ENCODE measurements at places on chromosomes 6 and 20.

GRCh38 chr20:36493051-36493800 lies 48.1 kb upstream of the MYL9 start:
- no peak for DNase-seq

GRCh38 chr20:34185766-34186620 lies 55.2 kb upstream of the ASIP start:
- DNase-seq, result no peak

- no peak for DNase-seq
These were observed 667 bp downstream of the STX11 start for GRCh38 chr6:144150710-144151657.

DNA sequence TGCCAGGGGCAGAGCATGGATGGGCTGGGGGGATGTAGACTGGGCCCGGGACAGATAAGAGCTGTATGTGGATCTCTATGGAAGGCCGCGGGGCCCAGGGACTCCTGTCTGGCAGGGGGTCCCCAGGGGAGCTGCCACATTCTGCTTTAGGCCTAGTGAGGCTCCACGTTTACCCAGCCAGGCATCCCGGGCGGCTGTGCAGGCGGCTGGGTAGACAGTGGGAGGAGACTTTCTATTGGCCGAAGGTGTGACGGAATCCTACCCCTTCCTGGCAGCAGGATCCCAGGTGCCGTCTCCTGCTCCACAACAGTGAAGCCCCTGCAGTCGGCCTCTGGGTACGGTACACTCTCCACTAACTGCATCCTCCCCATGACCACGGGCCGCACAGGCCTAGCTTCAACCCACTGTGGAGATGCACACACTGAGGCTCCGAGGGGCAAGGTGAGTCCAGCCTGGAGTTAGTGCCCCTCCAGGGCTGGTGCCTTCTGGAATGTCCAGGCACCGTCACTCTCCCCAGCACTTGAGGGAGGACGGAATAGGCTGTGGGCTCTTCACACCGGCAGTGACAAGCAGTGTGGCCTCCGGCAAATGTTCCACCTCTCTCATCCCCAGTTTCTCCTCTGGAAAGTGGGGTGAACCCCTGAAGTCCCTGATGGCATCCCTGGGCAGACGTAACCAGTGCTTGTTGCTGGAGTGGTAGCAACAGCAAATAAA lies 36.8 kb upstream of the ZBP1 start:
- DNase-seq, result no peak

- DNase-seq, result peak; percentile 49
These were observed 999 bp upstream of the EHMT2 start for GRCh38 chr6:31898383-31899011.

DNA sequence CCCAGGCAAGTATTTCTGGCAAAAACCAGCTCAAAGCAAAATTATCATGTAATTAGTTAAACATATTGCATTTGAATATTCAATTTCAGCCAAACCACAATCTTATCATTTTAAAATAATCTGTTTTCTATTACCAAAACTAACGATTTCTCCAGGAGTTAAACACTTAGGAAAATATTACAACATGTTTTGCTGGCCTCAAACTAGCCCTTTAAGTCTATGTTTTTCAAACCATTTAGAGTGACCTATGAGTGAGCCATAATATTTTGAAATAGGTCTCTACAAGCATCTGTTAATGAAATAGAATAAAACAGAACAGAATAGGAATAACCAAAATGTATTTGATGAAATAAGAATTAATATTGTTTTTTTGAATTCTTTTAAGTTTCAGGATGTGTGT lies 370.9 kb downstream of the COL12A1 start:
- no peak for DNase-seq

DNA sequence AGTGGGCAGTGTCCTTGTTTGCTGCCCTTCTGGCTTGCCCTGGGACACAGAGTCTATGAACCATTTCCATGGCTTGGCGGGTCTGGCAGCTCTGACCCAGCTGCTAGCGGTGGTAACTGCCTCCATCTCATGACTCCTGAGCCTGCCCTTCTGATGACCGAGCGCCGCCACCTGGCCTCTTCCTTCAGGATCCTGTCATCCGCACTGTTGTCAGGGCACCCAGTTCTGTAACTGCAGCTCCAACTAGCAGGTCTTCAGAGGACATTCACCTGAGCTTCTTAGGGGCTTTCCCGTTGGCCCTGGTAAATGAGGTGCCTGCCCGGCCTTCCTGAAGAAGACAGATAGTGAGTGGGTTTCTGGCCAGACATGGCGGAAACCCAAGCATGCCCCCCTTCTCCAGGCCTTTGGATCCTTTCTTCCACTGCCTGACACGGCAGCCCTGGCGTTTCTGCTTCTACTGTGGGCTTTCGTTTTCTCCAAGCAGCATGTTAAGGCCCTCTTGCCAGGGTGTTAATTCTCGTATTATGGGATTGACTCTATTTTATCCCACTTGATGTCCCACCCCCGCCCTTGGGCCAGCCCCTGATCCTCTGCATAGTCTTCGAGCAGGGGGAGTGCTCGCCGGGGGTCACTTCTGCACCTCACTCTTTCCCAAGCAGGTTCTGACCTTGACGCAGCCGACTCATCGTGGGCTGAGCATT lies 24.7 kb downstream of the PACSIN1 start:
- peak; percentile 21 for DNase-seq

DNA sequence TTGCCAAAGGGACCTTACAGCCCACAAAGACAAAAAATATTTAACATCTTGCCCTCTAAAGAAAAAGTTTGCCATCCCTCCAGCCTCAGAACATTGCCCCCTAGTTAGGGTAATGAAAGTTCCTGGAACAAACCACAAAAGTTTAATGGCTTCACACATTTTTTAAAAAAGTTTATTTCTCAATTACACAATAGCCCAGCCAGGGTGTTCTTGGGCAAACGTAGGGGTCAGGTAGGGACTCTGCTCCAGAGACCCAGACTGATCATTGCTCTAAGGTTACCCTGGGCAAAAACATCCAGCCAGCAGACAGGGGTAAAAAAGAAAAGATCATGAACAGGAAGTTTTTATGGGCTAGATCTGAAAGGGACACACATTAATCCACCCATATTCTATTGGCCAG lies 4.5 kb upstream of the ISM1 start:
- DNase-seq, result no peak

DNA sequence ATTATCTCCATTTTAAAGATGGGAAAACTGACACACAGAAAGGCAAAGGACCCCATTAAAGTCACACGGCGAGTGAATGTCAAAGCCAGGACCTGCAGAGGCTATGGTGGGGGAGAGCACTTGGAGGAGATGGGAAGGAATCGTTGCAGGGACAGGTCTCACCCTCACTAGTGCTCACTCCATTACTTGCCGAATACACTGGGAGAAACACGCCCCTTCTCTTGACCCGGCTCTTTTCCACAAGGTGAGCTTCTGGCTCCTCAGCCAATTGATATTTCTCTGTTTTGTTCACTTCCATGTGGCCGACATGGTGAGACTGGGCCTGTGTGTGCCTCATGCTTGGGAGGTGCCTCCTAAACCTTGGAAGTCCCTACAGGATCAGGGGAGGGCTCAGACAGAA lies 117.8 kb upstream of the KCNG1 start:
- DNase-seq, result no peak

DNA sequence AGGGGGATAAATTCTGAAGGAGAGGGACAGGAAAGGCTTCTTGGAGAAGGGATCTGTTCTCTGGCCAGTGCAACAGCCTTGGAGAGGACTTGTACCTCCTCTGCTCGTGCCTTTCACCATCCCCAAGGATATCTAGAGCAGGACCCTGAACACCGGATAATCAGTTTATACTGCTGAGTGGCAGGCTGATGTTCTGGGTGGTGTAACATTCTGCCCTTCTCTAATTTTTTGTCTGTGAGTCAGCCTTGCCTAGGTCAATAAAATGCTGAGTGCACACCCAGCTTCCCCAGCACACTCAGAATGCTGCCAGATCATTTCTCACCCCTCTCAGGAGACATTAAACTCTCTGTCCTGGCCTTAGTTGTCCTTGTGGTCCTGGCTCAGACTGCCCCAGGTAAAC lies at the start of gene DEFB115:
Gene DEFB115, plus strand, starts transcription at position 301 of the 400 bp plus-strand sequence. Its CDS starts 0 bp downstream, at position 301.
- no peak for DNase-seq

GRCh38 chr6:29959467-29959866 lies 17.1 kb downstream of the HLA-A start:
- no peak for DNase-seq

Measured in NCI-H1930 (cell line).